ENCODE measurements at places on chromosomes 4 and X.

DNA sequence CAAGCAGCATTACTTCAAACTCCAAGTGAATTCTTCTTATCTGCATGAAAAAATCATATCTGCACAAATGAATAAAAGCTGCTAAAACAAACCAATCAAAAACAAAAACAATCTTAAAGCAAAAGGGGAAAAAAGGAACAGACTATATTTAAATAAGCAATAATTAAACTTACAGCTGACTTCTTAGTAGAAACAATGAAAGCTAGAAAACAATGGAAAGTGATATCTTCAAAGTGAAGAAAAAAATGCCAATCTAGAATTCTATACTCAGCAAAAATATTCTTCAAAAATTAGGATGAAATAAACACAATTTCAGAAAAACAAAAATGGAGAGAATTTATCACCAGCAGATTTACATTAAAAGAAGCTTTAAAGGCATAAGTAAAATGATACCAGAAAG is 20.0 kb downstream of the STBD1 start:
- no peak for DNase-seq

GRCh38 chrX:12463873-12464272 is 325.6 kb downstream of the FRMPD4 start:
- DNase-seq = no peak

- DNase-seq = no peak
Measured at GRCh38 chr4:169243825-169244609, 26.7 kb downstream of the SH3RF1 start.

DNA sequence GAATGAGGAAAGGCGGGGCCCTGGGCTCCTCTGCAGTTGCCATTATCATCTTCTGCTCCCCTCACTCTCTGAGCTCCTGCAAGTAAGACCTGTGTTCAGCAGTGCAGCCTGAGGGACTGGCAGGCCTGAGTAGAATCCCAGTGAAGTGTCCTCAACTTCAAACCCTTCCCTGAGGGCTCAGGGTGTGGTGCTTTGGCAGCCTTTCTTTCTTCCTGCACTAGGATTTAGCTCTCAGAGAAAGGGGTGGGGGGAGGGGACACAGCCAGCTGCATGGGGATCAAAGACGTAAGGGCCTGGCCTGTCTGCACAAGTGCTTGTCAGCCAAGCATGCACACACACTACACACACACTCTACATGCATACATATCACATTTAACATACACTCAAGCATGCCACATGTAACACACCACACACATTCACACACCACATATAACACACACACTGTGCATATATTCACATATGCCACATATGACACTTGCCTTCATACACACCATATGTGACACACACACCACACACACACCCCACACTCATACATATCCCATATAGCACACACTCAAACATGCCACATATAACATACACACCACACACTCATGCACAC is 223.4 kb upstream of the RPL34 start:
- no peak for DNase-seq

DNA sequence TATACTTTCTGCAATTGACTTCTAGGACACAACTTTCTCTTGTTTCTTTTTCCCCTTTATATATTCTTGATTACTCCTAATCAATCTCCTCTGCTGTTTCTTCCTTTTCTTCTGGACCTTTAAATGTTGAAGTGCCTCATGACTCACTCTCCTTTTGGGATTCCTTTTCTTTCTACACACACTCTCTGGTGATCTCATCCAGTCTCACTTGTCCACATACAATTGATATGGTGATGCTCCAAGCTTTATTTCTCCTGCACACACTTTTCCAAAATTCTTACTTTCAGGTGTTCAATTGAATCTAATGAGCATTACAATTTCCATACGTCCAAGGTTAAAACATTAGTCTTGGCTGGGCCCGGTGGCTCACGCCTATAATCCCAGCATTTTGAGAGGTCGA is 794.8 kb upstream of the EPHA5 start:
- DNase-seq = no peak

DNA sequence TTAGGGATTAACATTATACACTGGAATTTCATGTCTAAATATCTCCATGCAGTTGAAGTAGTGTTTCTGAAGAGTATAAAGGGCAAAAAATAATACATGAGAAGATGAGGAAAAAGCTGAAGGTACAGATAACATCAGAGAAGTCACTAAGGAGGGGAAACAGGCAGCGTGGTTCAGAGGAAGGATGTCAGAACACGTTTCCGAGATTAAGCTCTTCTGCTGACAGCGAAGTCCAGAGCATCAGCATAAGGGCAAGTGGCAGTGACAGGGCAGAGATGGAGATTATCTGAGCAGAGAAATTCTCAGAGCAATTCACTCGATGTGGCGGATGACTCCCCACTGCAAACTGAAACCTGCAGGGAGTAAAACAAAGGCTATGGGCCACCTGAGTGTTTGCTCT is 443.2 kb upstream of the FRG1 start:
- DNase-seq = no peak

DNA sequence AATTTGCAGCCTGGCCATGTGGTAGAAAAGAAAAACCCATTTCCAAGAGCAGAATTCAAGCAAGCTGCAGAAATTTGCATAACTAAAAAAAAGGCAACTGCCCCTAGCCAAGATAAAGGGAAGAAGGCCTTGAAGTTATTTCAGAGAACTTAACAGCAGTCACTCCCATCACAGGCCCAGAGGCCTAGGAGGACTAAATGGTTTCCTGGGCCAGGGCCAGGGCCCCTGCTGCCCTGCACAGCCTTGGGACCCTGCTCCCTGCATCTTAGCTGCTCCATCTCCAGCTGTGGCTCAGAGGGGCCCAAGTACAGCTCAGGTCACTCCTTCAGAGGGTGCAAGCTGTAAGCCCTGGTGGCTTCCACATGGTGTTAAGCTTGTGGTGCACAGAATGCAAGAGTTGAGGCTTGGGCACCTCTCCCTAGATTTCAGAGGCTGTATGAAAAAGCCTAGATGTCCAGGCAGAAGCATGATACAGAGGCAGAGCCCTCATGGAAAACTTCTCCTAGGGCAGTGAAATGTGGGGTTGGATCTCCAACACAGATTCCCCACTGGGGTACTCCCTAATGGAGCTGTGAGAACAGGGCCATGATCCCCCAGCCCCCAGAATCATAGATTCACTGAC is 6.7 kb upstream of the MID2 start:
- no peak for DNase-seq

- DNase-seq = no peak
Measured at GRCh38 chrX:130167040-130167439, 1.4 kb upstream of the AIFM1 start.

GRCh38 chr4:76569706-76570105 is 134.7 kb downstream of the SHROOM3 start:
- DNase-seq = no peak

- no peak for DNase-seq
Measured at GRCh38 chr4:5256421-5256820, 205.1 kb downstream of the STK32B start.

All from germinal center (tissue), 1 donor.